ENCODE measurements at places on chromosomes 11 and 22. TPM values are rescaled to one million over a fixed set of nuclear protein-coding genes. Genes with fewer than 3 reads are reported as not detected.

The ARHGAP8 gene
- total RNA-seq, result 31.1 TPM

The MPEG1 gene
- total RNA-seq, result 16.5 TPM

The MMP13 gene
- not detected for total RNA-seq

The OR8D1 gene
- total RNA-seq, result not detected

The RHOD gene
- total RNA-seq, result 7.2 TPM

The C11orf97 gene
- not detected for total RNA-seq

The HBB gene
- total RNA-seq, result 2.0 TPM

The ACR gene
- total RNA-seq, result not detected

The THY1 gene
- total RNA-seq, result 10.1 TPM

The HEPHL1 gene
- not detected for total RNA-seq

The FGF3 gene
- not detected for total RNA-seq

The SLC25A18 gene
- 40.4 TPM for total RNA-seq

The DEUP1 gene
- not detected for total RNA-seq

The RFPL1 gene
- not detected for total RNA-seq

The MS4A7 gene
- total RNA-seq, result 25.7 TPM

The APOL6 gene
- total RNA-seq, result 39.7 TPM

The MTMR3 gene
- total RNA-seq, result 81.0 TPM

The UBQLN3 gene
- not detected for total RNA-seq

The OR2AG2 gene
- total RNA-seq, result 0.80 TPM

The BDNF gene
- total RNA-seq, result 0.14 TPM

The PKNOX2 gene
- 0.27 TPM for total RNA-seq

The GAL3ST3 gene
- total RNA-seq, result not detected

The OR52I1 gene
- total RNA-seq, result not detected

The OR51L1 gene
- not detected for total RNA-seq

The CAVIN3 gene
- total RNA-seq, result 36.0 TPM

The ME3 gene
- 258 TPM for total RNA-seq

The GGTLC3 gene
- total RNA-seq, result not detected

The TMEM121B gene
- total RNA-seq, result under 0.01 TPM

The PAX6 gene
- total RNA-seq, result 0.40 TPM

The HTR3A gene
- total RNA-seq, result 0.95 TPM

The IL18 gene
- total RNA-seq, result 18.1 TPM
